Aortic smooth muscle cell (primary cell): ENCODE measurements at places on chromosomes 1 and 21. TPM values are rescaled to one million over a fixed set of nuclear protein-coding genes. Genes with fewer than 3 reads are reported as not detected.

Gene NSUN4
- total RNA-seq, result 10.5 and 12.7 TPM in 2 replicates

Gene SEC16B
- 4.1 and 4.4 TPM in 2 replicates for total RNA-seq

Gene IL12RB2
- not detected in 2 replicates for total RNA-seq

Gene SEMA6C
- total RNA-seq, result 0.53 and 1.1 TPM in 2 replicates

Gene TMPRSS15
- total RNA-seq, result under 0.01 and 0.06 TPM in 2 replicates

Gene FCRL2
- not detected in 2 replicates for total RNA-seq

Gene C1orf141
- total RNA-seq, result not detected in 2 replicates

Gene SPRR1B
- not detected in 2 replicates for total RNA-seq

Gene EPHX1
- total RNA-seq, result 16.6 and 28.0 TPM in 2 replicates

Gene CD46
- 111 and 149 TPM in 2 replicates for total RNA-seq

Gene COL9A2
- 0.53 and 1.1 TPM in 2 replicates for total RNA-seq

Gene SLC25A34
- 0.26 and 0.62 TPM in 2 replicates for total RNA-seq

Gene NHLH2
- total RNA-seq, result not detected in 2 replicates

Gene CITED4
- total RNA-seq, result 6.1 and 6.2 TPM in 2 replicates

Gene CCDC30
- 1.2 and 2.8 TPM in 2 replicates for total RNA-seq

Gene AKT3
- 25.9 and 43.2 TPM in 2 replicates for total RNA-seq

Gene CNR2
- not detected in 2 replicates for total RNA-seq

Gene KCNA3
- total RNA-seq, result not detected in 2 replicates

Gene ZNF670
- 1.2 and 1.7 TPM in 2 replicates for total RNA-seq

Gene RNU1-3
- total RNA-seq, result 565 and 1,390 TPM in 2 replicates

Gene CFHR2
- not detected in 2 replicates for total RNA-seq

Gene F13B
- not detected in 2 replicates for total RNA-seq

Gene FOXO6
- 0.06 and 0.13 TPM in 2 replicates for total RNA-seq

Gene C4BPB
- not detected in 2 replicates for total RNA-seq

Gene ADAMTS1
- total RNA-seq, result 1,477 and 2,026 TPM in 2 replicates

Gene OR2L3
- total RNA-seq, result not detected in 2 replicates

Gene OR2M4
- total RNA-seq, result not detected in 2 replicates

Gene LCE1D
- not detected in 2 replicates for total RNA-seq

Gene ATP1A4
- total RNA-seq, result not detected in 2 replicates

Gene DIRAS3
- total RNA-seq, result 0.99 and 1.3 TPM in 2 replicates

Gene NOTCH2
- 118 and 144 TPM in 2 replicates for total RNA-seq

Gene SYNJ1
- total RNA-seq, result 15.3 and 15.7 TPM in 2 replicates

Gene PM20D1
- total RNA-seq, result not detected in 2 replicates

Gene TCHH
- under 0.01 TPM in 1 of 2 replicates, not detected in the other for total RNA-seq

Gene TTC39A
- total RNA-seq, result 3.3 and 4.7 TPM in 2 replicates

Gene SPRR2G
- total RNA-seq, result not detected in 2 replicates

Gene FAM167B
- total RNA-seq, result 0.79 and 1.7 TPM in 2 replicates

Gene MYOC
- 0.13 and 0.37 TPM in 2 replicates for total RNA-seq

Gene OVAAL
- total RNA-seq, result not detected in 2 replicates

Gene NTNG1
- total RNA-seq, result 0.06 and 0.13 TPM in 2 replicates

Gene PHF13
- 12.9 and 13.3 TPM in 2 replicates for total RNA-seq

Gene C8A
- not detected in 2 replicates for total RNA-seq

Gene AK5
- 8.8 and 21.0 TPM in 2 replicates for total RNA-seq

Gene PSRC1
- 5.2 and 8.6 TPM in 2 replicates for total RNA-seq

Gene SPRR1A
- total RNA-seq, result not detected in 2 replicates
